Activated T-helper 1 cell treated with Interleukin-2 at 50 U/mL for 16 hours (primary cell): ENCODE measurements at places on chromosomes 2 and 18.
A peak's percentile ranks its signal among the peaks of the same experiment; 100 is the strongest.

DNA sequence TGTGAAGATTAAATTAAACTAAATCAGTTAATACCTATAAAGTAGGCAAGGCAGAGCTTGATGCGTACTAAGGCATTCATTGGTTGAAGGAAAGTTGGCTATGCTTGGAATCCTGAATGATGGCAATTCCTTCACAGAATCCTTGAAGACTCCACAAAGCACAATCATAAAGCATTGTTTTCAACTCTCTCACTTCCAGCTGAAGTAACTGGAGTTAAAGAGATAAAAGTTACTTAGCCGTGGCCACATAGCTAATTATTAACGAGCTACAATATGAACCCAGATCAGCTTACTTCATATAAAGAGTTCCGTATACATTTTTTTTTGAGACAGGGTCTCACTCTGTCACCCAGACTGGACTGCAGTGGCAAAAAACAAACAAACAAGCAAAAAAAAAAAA is 483.9 kb upstream of the DDX18 start:
- DNase-seq = no peak

DNA sequence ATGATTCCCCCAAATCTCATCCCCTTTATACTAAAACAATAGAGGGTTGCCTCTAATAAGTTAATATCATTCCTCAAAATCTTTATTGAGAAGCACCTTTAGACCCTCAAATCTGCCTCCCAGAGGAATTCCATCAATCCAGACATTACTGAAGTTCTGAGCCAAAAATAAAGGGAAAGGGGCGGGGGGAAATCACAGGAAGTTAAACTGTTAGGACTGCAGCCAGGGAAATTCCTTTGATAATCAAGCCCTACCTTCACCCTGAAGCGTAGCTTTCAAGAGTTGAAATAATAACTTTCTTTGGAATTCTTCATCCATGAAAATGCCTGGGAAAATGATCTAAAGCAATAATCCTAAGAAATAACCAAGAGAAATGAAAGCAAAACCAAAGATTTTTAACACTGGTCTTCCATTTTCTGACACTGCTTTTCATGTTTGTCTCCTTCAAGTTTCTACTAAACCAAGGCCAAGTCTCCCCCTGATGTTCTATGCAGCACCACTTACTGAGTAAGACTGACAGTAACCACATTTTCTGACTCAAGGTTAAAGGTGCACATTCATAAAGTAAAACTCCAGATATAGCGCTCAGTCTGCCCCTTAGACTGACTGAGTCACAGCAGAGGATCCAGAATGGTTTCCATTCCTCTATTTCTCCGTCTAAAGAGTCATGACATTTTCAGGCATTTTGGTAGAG is 78.2 kb downstream of the TCF4 start:
- no peak for DNase-seq

DNA sequence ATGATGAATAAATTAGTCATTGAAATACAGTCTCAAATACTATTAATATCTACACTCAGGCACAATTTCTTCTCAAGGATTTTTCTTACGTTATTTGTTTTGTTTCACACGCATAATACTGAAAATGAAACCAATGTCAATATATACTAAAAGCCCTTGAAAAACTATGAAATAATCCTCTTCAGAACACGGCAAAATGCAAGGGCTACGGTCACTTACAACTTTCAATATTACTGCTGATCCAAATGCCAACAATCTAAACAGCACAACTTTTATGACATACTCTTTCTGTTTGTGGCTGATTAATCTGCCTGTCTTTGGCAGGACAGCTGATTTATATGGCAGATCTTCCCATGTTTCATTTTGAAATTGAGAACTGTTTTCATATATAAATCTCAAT is 68.3 kb downstream of the LRPPRC start:
- DNase-seq = no peak

- DNase-seq = no peak
Observed at GRCh38 chr2:80529466-80530165, 225.1 kb upstream of the LRRTM1 start.

DNA sequence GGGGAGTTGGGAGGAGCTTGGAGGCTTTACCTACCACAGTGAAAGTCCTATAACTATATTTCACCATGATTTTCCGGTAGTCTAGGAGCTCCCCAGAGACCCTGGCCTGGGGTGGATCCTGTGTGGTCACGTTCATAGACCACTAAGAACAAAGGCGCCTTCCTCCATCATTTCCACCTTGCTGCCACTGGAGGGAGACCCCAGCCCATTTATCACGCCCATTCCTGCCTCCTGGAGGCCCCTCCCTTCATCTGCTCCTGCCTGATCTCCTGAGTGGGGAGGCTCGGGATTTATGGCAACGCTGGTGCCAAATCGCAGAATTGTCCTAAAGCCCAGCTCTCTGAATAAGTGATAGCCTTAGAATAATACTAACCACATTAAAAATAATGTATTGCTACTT is 507.6 kb upstream of the SPHKAP start:
- DNase-seq = no peak

DNA sequence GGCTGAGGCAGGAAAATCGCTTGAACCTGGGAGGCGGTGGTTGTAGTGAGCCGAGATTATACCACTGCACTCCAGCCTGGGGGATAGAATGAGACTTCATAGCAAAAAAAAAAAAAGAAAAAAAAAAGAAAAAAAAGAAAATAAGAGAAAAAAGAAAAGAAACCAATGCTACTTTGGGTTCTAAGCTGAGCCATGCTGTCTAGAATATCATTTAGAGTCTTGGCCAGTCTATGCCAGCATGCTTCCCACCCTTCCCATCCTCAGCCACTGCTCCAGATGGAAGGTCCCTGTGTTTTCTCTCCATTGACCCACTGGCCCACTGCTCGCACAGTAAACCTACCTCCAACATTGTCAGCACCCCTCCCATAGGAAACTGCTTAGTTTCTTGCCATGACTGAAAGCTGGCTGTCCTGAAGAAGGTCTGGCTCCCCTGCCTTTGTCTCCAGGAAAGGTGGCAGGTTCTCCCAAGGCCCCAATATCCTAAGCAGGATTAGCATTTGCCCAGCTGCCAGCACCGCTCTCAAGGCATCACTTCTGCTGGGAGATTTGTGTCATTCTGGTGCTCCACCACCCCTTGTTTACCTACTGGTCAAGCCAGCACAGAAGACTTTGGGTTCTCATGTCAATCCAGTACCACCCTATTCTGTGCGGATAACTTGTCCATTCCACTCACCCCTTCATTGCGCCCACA is 47.3 kb upstream of the PAPOLG start:
- no peak for DNase-seq

DNA sequence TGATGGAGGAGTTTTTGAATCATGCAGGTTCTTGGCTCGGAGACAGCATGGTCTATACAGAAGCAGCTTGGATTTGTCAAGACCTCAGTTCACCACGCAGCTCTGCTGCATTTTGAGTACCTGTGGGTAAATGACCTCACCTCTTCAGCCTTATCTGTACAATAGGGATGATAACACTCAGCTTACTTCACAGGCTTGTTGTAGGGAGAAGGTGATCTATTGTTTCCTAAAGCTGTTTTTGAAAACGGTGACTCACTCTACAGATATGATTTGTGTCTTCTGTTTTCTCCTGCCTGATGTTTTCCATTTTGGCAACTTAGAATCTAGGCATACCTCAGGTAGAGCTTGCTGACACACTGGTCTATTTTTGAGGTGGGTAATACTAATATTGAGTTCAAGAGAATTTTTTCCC is 80.3 kb downstream of the FMNL2 start:
- no peak for DNase-seq

DNA sequence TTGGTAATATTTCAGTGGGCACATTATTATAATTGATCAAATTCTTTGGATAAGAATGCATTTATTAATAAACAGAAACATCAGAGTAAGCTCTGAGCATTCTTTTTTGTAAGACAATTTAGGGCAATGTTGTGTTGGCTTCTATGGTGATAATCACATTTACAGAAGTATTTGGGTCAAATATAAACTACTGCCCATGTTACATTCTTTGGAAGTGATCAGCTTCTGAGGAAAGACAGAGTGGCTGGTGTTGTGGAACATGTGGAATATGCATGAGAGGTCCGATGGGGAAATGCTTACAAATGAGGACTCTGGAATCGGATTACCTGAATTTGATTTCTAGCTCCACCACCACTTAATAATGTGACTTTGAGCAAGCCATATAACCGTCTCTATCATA is 19.4 kb downstream of the SERPINB13 start:
- no peak for DNase-seq

DNA sequence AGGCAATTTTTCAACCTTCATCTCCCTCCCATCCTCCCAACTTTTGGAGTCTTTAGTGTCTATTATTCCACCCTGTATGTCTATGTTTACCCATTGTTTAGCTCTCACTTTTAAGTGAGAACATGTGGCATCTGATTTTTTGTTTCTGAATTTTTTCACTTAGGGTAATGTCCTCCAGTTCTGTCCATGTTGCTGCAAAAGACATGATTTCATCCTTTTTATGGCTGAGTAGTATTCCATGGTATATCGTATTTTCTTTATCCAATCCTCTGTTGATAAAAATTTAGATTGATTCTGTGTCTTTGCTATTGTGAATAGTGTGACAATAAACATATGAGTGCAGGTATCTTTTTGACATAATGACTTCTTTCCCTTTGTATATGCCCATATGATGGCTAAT is 48.2 kb downstream of the G6PC2 start:
- no peak for DNase-seq

DNA sequence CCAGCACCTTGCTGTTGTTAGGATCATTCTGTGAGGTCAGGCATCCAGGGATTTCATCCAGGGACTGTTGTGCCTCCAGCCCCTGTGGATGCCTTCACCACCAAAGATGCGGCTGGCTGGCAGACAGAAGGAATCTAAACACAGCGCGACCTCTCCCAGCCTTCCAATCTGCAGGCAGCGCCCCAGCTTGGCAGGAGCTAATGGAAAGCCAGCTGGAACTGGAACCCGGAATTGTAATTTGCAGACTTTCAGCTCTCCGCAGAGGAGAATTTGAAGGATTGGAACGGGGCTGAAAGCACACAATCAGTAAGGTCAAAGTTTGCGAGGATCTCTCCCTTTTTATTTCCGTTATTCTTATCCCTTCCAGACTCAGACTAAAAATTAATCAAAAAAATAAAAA is 127.8 kb downstream of the TRIB2 start:
- no peak for DNase-seq

DNA sequence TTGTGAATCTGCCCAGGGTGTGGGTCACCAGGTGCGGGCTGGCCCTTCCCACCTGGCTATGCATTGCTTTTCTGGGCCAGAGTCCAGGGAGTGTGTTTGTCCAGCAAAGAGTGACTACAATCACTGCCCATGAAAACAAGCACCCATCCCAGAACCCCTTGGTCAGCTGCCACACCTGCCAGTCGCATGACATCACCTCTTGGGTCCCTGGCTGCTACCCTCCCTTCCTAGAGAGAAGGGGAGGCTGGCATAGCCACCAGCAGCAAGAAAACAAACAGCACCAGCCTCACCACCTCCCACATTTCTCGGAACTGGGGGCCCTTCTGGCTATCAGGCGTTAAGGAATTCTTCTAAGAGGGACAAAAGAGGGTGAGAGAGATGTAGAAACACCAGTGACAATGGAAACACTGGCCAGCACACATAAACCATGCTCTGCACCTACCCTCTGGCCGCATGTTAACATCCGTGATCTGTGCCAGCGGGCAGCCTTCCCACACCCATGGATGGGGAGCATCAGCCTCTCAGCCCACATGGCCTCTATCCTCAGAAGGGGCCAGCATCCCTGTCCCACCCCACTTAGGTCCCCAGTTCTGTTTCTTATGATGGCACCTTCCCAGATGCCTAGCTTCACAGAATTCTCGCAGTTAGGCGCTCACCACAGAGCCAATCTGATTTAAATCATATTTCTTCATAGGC is 109.7 kb upstream of the GLI2 start:
- no peak for DNase-seq

DNA sequence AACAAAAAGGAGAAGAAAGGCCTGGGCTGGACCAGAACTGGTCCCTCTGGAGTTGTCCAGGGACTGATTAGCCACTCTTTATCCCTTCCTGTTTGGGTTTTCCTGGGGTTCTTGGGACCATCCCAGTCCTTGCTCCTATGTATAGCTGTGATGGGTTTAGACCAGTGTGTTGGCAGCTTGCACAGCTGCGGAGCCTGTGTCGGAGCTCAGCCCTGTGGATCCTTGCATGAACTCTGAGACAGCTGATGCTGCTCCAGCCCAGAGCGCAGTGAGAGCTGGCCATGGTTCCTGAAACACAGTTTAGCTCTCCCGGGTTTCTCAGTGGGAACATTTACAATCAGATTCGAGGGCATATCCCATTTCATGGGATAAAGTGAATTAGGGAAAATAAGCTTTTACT is 16.9 kb downstream of the IMPA2 start:
- DNase-seq = no peak

DNA sequence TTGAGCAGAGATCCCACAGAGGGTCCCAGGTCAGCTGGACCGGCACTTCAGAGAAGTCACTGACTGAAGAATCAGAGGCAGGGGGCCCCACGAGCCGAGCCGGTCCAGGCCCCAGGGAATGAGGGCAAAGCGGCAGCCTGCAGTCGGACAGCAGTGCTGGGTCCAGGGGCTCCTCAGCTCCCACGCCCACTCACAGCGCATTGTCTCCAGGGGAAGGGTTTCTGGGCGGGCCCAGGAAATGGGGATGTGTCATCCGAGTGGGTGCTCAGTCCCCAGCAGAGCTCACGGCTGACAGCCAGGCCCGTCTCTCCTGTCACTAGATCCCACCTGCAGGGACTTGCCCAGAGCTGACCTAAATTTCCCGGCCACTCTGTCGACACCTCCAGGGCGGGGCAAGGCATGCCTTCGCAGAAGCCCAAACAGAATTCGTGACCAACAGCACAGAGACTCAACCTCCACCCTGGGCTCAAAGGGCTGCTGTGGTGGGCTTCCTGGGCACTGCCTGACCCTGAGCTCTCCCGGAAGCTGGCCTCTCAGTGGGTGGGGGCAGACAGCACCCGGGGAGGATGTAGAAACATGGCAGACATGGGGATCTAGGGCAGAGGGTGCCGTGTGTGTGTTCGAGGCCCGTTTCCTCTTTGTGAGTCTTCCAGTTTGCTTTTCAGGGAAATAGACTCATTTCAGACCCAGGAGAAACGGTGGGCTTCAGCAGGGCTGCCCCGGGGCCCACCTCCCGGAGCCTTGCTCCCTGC is 42.1 kb upstream of the TAF1B start:
- DNase-seq = peak; percentile 19

- no peak for DNase-seq
Observed at GRCh38 chr2:6301426-6301825, 564.3 kb downstream of the CMPK2 start.

- DNase-seq = no peak
Observed at GRCh38 chr2:135055182-135055786, 3.2 kb downstream of the RAB3GAP1 start.

DNA sequence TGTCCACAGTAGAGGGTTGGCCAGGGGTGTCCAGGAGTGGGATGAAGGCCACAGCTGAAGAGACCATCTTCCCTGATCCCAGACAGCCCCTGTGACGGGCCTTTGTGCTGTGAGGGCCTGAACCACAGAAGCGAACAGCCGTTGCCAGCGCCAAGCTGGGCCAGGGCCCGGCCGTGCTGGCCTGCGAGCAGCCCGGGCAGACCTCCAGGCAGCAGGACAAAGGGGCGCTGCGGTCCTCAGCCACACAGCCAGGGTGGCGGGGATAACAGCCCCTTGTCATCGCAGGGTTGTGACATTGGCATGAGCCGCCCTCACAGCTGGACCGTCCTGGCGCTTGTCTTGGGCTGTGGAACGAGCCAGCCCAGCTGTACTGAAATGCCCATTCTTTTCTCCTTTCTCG is 161.1 kb downstream of the FAM210A start:
- no peak for DNase-seq
